ENCODE measurements at places on chromosomes 11 and 22.
A peak's percentile ranks its signal among the peaks of the same experiment; 100 is the strongest.

DNA sequence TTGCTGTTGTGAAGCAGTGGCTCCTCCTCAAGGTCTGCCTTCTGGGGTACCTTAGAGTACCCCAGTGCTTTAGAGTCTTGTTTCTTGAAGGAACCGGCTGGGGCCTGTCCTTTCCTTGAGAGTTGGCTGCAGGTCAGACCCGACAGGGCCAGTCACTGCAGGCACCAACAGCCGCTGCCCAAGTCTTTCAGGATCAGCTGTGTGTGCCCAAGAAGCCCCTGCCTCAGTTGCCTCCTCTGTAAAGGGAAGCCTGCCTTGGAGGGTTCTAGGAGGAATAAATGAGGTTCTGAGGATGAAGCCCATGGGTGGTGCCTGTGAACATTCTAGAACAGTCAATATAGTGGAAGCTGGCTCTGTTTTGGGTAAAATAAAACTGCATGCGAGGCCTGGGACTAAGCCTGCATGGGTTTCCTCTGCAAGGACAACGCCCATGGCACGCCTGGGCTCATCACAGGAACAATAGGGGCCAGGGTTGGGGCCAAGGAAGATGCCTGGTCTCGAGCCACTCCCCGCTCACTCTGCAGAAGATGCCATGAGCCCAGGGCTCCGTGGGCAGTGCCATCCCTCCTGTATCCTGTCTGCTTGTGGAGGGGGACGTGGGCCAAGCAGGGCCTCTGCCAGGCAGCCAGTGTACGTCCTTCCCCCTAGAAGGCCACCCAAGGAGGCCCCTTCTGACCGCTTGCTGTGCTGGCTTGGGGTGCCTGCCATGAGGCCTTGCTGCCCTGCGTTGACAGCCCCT, 81.6 kb downstream of the MED15 start:
- no peak for DNase-seq

- DNase-seq = no peak
Observed at GRCh38 chr11:112016088-112016764, 9.0 kb upstream of the DLAT start.

DNA sequence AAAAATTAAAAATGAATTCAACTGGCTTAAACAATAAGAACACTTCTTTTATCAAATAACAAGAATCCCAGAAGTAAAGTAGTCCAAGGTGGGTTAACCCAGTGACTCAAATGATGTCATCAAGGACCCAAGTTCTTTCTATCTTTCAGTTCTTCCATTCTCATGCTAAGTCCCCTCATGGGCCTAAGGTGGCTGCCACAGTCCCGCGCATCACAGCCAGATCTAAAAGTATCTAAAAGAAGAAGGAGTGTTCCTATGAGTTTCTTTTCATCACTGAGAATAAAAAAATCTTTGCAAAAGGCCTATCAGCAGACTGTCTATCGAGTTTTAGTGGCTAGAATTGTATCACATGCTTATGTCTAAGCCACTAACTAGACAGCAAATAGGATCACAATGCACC, 37.2 kb upstream of the LDLRAD3 start:
- no peak for DNase-seq

GRCh38 chr11:126332221-126332711, 23.2 kb upstream of the ST3GAL4 start:
- DNase-seq = peak; percentile 15

DNA sequence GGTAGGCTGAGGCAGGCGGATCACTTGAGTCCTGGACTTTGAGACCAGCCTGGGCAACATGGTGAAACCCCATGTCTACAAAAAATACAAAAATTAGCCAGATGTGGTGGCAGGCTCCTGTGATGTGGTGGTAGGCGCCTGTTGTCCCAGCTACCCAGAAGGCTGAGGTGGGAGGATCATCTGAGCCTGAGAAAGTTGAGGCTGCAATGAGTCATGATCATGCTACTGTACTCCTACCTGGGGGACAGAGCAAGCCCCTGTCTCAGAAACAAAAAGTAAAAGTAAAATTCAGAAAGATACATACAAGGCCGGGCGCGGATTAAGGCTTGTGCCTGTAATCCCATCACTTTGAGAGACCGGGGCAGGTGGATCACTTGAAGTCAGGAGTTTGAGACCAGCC, 6.3 kb downstream of the LDHAL6A start:
- no peak for DNase-seq

- DNase-seq = no peak
Observed at GRCh38 chr22:23403720-23404688, 176.1 kb downstream of the IGLL1 start.

- no peak for DNase-seq
Observed at GRCh38 chr22:49367041-49367697, 460.5 kb downstream of the BRD1 start.

- no peak for DNase-seq
Observed at GRCh38 chr11:81301166-81301830, 1432.4 kb downstream of the FAM181B start.

DNA sequence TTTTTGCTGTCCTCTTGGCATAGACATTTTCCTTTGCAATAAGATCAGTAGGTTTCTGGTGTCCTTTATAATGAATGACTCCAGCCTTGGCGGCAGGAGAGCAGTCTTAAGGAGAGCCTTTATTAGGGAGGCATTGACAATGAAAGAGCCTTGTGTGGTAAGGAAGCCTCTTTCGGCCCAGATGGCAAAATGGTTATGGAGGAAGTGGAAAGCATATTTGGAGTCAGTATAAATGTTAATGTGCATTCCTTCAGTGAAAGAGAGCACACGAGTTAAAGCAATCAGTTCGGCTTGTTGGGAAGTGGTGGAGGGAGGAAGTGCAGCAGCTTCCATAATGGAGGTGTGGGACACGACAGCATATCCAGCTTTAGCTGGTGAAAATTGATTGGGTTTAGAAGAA, 18.1 kb upstream of the ANO1 start:
- DNase-seq = no peak

GRCh38 chr11:13883042-13883441, 79.5 kb upstream of the SPON1 start:
- no peak for DNase-seq

DNA sequence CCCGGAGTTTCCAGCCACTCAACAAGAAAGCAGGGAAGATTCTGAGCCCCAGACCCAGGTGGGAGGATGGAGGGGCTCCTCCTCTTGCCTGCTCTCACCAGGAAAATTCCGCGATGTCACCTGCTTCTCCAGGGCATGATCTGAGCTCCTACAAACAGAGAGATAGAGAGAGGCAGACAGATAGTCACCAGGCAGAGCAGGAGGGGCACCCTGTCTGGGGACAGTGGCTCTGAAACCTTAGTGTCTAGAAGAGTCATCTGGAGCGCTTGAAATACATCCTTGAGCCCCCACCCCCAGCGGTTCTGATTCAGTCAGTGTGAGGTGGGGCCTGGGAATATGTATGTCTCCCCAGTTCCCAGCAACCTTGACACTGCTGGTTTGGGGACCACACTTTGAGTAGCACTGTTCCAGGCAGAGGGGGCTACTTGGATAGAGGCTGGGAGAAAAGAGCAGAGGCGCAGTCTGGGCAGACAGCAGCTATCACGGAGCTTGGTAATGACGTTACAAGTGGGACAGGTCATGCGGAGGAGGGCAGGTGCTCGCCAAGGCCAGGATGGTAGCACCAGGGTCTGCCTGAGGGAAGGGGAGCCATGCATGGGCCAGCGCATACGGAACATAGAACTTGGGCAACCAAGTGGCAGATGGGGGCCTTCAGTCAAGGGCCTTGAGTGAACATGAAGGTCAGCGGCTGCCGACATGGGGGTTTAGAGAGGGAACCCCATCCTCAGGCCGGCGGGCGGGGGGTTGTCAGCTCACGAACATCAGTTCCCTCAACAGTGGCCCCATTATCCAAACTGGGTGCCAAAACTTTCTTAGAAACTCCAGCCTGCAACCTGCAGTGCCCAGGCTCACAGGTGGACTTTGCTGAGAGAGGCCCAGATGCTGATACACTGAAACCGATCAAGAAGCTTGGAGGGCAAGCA, 60.9 kb upstream of the MYEOV start:
- DNase-seq = no peak

- DNase-seq = no peak
Observed at GRCh38 chr22:27206374-27207133, 549.2 kb downstream of the MIAT start.

DNA sequence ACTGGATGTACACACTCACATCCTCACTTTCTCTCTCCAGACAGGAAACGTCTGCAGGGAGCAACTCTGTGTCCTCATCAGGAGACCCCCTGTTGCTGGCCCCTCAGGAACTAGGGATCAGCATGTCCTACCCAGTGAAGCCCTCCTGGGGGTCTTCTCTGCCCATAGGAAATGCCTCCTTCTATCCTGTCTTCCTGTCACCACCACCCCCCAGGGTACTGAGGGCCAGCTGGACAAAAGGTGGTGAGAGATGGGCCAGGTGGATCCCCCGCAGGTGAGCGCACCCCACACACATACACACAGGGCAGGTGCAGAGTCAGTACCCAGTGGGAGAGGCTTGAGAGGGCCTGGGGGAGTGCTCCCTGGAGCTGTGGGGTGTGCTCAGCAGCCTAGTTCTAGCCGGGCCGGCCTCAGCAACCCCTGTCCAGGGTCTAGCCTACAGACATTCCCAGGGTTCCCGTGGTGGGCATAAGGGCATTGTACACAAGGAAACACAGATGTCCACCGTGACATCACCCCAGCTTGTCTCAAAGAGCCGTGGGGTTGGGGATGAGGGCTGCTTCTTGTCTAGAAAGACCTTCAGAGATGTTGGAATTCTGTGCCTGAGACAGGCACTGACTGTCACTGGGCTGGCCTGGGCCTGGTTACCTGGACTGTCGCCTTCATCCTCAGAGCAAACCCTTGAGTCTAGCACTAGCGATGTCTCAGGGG, 9.2 kb downstream of the GP1BB start:
- DNase-seq = no peak

- DNase-seq = no peak
Observed at GRCh38 chr22:19806213-19807160, 45.9 kb downstream of the TBX1 start.

DNA sequence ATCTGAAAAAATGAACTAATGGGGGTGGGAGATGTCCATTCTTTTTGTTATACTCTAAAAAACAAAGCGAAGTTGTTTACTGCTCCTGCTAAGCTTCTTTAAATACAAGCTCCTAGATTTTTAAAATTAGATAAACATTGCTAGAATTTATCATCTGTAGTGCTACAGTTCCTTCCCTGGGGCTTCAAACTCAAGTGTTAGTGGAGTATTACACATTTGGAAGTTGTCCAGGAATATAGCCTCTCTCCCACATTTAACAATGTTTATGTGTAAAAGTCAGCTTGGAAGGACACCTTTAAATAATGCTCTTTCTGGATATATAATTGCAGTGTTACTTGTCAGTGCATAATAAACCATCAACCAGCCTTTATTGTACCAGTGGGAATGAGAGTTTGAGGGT, 155.5 kb downstream of the SPON1 start:
- DNase-seq = no peak

DNA sequence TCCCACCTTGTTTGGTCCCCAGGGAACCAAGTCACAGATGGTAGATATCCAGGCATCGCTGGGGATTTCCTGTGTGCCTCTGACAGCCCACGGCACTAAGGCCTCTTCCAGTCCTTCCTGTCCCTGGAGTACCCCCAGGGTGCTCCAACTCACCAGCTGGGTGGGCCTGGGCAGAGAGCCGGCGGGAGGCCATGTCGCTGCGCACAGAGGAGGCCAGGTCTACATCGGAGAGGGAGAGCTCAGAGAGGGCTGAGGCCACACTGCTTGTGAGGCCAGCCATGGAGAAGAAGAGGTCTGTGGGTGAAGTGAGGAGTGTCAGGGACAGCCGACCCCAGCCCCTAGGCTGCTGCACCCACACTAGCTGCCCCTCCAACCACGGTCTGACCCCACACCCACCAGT, 5.3 kb downstream of the ATG2A start:
- DNase-seq = no peak

GRCh38 chr11:43130616-43131015, 181.2 kb upstream of the API5 start:
- DNase-seq = no peak

DNA sequence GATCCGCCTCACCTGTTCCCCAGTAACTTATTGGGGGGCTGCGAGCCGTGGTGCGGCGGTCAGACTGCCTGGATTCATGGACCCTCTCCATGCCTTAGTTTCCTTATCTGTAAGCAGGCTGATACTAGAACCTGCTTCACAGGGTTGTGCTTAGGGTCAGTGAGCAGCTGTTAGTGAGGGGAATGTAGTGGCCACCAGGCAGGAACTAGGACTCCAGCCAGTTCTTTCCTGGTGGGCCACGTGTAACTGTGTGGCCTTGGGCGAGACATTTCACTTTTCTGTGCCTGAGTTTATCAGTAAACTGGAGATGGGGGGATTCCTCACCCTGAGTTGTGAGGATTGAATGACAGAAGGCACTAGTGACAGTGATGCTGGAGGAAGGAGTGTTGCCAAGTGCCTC, 24.8 kb downstream of the MCM5 start:
- no peak for DNase-seq

DNA sequence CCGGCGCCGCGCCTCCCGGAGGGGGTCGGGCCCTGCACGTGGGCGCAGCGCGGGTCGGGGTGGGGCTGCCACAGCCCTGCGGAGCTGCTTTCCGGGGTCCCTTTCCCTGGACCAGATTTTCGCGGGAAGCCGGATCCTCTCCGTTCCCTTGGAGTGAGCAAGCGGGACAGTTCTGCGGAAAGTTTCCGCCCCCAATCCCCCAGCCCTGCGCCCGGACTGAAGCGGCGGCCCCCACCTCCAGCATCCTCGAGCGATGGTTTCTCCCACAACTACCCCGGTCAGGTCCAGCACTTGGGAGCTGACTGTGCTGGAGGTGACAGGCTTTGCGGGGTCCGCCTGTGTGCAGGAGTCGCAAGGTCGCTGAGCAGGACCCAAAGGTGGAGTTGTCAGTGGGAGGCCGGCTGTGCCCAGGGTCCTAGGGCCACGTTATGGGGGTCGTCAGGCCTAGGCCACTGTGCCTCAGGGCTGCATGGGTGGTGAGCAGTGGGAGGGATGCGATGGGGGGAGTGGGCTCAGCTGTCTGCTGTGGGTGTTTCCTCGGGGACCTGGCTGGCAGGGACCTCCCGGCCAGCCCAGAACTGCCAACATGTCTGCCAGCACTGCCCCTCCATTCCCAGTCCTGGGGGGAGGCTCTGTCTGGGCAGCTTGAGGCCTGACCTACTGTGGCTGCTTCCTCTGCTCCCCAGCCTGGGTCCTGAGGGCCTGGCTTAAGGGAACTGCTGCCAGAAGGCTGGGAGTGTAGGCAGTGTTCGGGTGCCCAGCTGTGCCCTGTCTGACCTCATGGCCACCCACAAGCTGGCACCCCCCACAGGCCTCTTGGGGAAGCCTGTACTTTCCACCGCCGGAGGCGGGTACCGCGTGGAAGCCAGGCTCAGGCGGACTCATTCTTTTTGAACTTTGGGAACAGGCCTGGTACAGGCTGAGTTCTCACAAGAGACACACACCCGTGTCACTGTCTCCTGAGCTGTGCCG, 726 bp downstream of the ST3GAL4 start:
- DNase-seq = peak; percentile 79

GRCh38 chr11:135069890-135070289, 657.8 kb upstream of the B3GAT1 start:
- DNase-seq = no peak

Measured in inflammatory macrophage (primary cell).